IPS DF 6.9 (cell line): ENCODE measurements at places on chromosomes 7 and 10.

GRCh38 chr7:148021507-148022045 lies 569.0 kb upstream of the C7orf33 start:
- peaks cover 2% of the 10 kb centered on the region; the same call in 1 of the 2 replicates for H3K4me1 ChIP-seq
- no peaks in the 10 kb centered on the region for H3K36me3 ChIP-seq
- H3K27ac ChIP-seq, result no peak overlapping the region
- no peak for DNase-seq
- H3K4me3 ChIP-seq, result no peak overlapping the region

DNA sequence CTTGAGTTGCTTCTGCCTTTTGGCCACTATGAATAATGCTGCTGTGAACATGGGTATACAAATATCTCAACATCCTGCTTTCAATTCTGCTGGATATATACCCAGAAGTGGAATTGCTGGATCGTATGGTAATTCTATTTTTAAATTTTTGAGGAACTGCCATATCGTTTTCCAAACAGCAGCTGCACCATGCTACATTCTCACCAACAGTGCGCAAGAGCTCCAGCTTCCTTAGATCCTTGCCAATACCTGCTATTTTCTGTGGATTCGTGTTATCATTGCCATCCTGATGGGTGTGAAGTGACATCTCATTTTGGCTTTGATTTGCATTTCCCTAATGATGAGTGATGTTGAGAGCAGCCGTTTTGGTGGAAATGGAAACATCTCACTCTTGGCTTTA lies 26.7 kb downstream of the FRMD4A start:
- no peaks in the 10 kb centered on the region for H3K4me1 ChIP-seq
- DNase-seq, result no peak
- H3K4me3 ChIP-seq, result no peak overlapping the region
- H3K27ac ChIP-seq, result no peak overlapping the region

- no peak for DNase-seq
- no peak overlapping the region for H3K27ac ChIP-seq
- no peaks in the 10 kb centered on the region for H3K27me3 ChIP-seq
- no peaks in the 10 kb centered on the region for H3K36me3 ChIP-seq
- no peak overlapping the region for H3K4me3 ChIP-seq
Measured at GRCh38 chr7:122827763-122828162, 58.5 kb downstream of the CADPS2 start.

DNA sequence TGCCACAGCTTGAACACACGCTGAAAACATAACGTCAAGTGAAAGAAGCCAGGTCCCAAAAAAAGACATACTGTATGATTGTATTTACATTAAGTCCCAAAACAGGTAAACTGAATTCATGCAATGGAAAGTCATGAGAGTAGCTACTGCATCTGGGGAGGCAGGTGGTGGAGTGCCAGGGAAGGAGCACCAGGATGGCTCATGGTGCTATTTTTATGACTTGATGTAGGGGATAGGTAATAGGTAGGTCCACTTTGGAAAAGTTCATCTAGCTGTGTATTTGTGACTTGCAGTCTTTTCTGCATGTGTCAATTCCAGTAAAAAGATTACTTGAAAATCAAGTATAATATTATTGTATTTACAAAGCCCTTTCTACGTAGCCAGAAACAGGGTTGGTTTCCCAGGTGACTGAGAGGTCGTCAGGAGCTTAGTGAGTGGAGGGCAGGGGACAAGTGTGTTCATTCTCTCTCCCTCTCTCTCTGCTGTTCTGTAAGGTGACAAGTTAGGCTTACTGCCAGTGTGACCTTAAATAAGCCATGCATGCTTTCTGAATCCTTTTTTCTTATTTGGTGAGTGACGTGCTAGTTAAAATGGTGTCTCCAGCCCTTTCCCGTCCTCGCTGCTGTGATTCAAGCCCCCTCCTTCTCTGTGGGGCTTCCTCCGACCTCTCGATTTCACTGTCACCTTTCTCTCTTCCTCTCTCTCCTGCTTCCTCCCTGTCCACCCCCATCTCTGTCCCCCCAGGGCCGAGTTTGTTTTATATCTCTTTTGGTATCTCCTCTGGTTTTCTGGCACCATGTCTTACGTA lies 9.4 kb upstream of the PRKCQ start:
- no peaks in the 10 kb centered on the region; the same call in 1 of the 2 replicates for H3K36me3 ChIP-seq
- no peak overlapping the region for H3K27ac ChIP-seq
- no peaks in the 10 kb centered on the region for H3K27me3 ChIP-seq
- DNase-seq, result no peak

- H3K4me3 ChIP-seq, result no peak overlapping the region
- H3K4me1 ChIP-seq, result peaks cover 3% of the 10 kb centered on the region; the same call in 1 of the 2 replicates
- no peaks in the 10 kb centered on the region for H3K36me3 ChIP-seq
- no peak for DNase-seq
- no peaks in the 10 kb centered on the region for H3K27me3 ChIP-seq
- H3K27ac ChIP-seq, result no peak overlapping the region
Measured at GRCh38 chr7:2154121-2154520, 78.6 kb downstream of the MAD1L1 start.

DNA sequence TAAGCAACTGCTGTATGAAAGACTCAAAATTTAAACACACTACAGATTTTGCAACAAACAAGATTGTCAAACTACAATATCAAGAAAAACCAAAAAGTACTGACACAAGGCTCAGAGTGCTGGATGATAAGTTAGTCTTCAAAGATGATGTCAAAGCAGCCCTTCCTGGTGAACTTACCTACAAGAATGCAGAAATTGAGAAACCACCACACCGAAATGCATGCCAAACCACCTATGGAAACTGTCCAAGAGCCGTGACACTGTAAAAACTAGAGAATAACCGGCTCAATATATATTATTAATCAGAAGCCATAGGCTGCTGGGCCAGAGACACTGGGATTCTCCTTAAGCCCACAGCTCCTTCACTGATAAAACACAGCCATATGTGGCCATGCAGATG lies 25.3 kb downstream of the DENND11 start:
- H3K27me3 ChIP-seq, result no peaks in the 10 kb centered on the region
- H3K27ac ChIP-seq, result no peak overlapping the region
- H3K36me3 ChIP-seq, result no peaks in the 10 kb centered on the region
- peaks cover 2% of the 10 kb centered on the region; the same call in 1 of the 2 replicates for H3K4me1 ChIP-seq

DNA sequence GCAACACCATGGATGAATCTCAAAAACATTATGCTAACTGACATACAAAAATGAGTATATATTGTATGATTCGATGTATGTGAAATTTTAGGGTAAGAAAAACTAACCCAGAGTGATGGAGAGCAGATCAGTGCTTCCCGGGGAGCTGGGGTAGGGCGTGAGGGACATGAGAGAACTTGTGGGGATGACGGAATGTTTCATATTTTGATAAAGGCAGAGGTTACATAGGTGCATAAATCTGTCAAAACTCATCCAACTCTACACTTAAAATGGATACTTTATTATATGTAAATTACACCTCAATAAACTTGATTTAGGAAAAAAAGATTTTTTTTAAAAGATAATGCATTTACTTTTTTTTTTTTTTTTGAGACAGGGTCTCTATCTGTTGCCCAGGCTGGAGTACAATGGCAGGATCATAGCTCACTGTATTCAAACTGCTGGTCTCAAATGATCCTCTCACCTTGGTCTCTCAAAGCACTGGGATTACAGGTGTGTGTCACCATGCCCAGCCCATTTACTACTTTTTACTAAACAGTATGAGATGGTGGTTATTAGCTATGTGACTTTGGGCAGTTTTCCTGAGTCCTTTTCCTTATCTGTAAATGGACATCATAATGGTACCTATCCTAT lies 13.7 kb downstream of the RHEB start:
- H3K36me3 ChIP-seq, result no peaks in the 10 kb centered on the region
- no peak for DNase-seq
- peaks cover 8% of the 10 kb centered on the region; the same call in 1 of the 2 replicates for H3K4me1 ChIP-seq
- H3K27ac ChIP-seq, result no peak overlapping the region

- no peaks in the 10 kb centered on the region; the same call in 1 of the 2 replicates for H3K4me1 ChIP-seq
- H3K27me3 ChIP-seq, result no peaks in the 10 kb centered on the region
- DNase-seq, result no peak
- H3K4me3 ChIP-seq, result no peak overlapping the region
- no peaks in the 10 kb centered on the region; the same call in 1 of the 2 replicates for H3K36me3 ChIP-seq
Measured at GRCh38 chr7:1013581-1013980, 30.6 kb downstream of the CYP2W1 start.

DNA sequence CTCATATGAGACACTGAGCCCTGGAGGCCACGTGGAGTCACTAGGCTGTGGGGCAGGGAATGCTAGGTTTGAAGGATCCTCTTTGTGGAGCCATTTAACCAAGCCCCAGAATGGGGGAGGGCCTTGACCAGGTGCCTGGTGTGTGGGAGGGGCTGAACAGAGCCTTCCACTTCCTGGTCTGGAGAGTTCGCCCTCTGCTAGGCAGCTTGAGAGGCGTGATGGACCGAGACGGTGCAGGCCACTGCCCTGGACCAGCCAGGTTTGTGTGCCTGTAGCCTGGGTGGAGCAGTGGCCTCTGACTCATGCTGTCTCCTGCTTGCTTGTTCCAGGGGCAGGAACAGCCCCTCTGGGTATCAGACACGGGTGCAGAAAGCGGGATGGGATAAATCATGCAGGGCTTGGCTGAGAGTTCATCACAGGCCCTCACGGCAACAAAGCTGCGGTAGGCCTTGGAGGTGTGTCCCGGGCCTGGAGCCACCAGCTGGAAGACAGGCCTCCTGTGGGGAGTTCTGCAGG lies 27.4 kb downstream of the ADAMTS14 start:
- H3K27me3 ChIP-seq, result no peaks in the 10 kb centered on the region
- no peak overlapping the region for H3K4me3 ChIP-seq
- no peak overlapping the region for H3K27ac ChIP-seq
- H3K36me3 ChIP-seq, result no peaks in the 10 kb centered on the region

GRCh38 chr10:103660364-103661197 lies 167.1 kb downstream of the NEURL1 start:
- H3K27ac ChIP-seq, result no peak overlapping the region
- H3K4me1 ChIP-seq, result peaks cover 16% of the 10 kb centered on the region
- no peak overlapping the region for H3K4me3 ChIP-seq
- H3K27me3 ChIP-seq, result no peaks in the 10 kb centered on the region
- no peak for DNase-seq

GRCh38 chr7:156017431-156017830 lies 205.2 kb upstream of the SHH start:
- H3K4me3 ChIP-seq, result no peak overlapping the region
- H3K4me1 ChIP-seq, result no peaks in the 10 kb centered on the region
- no peaks in the 10 kb centered on the region for H3K36me3 ChIP-seq

GRCh38 chr7:74289018-74289658 lies at the start of gene CLIP2:
CLIP2 (plus strand) TSS chr7:74289407; CDS start chr7:74317547, 28,140 bp downstream.
- H3K4me3 ChIP-seq, result peak within 1 kb of the TSS; percentile 77
- H3K36me3 ChIP-seq, result no peaks in the 10 kb centered on the region
- DNase-seq, result no peak
- no peak within 1 kb of the TSS for H3K27ac ChIP-seq

DNA sequence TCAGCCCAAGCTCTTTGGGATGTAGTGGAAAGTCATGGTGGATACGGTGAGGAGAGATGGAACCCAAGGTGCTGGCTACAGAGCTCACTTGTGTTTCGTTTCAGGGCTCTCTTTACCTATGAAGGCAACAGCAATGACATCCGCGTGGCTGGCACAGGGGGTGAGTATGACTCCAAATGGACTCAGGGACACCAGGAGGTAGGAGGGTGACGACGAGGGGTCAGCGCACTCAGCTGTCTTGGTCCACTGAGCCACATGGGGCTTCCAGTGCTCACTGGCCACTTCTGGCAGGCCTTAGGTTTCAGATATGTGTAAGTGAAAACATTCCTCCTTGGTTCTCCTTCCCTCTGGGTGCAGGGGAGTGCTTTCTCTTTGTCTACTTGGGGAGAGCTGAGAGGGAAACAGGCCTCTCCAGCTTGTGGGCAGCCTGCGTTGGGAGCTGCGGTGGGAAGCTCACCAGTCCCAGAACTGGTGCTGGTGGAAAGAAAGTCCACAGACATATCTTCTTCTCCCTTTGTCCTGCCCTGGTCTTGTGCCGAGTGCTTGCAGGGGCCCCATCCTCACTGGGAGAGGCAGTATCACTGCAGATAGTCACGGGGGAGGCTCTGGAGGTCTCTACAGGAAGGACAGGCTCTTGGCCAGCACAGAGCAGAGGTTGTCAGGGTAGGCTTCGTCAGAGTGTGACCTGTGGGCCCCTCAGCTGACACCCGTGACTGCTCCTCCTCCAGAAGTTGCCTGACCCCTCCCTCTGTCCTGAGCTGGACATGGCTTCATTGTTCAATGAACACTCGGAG lies 5.8 kb downstream of the DBNL start:
- H3K4me1 ChIP-seq, result no peaks in the 10 kb centered on the region
- no peak overlapping the region for H3K4me3 ChIP-seq

GRCh38 chr10:87705339-87705738 lies 45.7 kb downstream of the PAPSS2 start:
- no peak overlapping the region for H3K27ac ChIP-seq
- no peak overlapping the region for H3K4me3 ChIP-seq
- no peaks in the 10 kb centered on the region for H3K27me3 ChIP-seq
- DNase-seq, result no peak
- no peaks in the 10 kb centered on the region for H3K4me1 ChIP-seq

DNA sequence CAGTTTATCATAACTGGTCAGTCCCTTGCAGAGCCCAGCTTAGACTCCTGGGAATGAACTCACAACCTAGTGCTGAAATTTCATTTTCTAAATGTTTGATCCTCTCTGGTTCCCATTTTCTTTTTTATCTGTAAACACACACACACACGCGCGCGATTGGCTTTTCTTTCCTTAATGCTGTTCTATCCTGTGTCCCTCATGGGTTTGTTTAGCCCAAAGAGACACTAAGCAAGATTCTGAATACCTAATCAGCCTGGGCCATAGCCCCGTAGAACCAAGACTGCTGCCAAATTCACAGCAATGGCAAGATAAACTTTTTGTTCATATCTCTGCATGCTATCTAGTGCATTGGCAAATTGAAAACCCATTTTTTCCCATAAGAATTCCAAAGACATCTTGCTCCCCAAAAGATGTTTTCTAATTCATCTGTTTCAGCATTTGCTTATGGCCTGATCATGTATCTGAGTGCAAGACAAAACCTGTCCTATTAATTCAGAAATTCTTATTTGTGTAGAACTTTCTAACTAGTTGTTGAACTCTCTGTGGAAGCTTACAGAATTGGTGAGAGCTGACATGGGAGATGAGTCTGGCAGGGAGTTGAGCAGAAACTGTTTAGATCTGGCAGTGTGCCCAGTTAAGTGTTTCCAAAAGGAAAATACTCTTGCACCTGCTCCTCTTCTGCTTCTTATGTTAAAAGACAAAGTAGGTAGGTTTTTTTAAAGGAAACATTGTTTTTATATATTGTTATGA lies 1.8 kb upstream of the IFIT1 start:
- no peaks in the 10 kb centered on the region for H3K36me3 ChIP-seq
- no peak overlapping the region for H3K27ac ChIP-seq
- DNase-seq, result no peak
- H3K4me1 ChIP-seq, result 0 out of 2 replicates have a peak, but pooled peaks cover 1% of the 10 kb centered on the region
- no peaks in the 10 kb centered on the region for H3K27me3 ChIP-seq

GRCh38 chr7:44607141-44608068 lies 978 bp downstream of the OGDH start:
- no peaks in the 10 kb centered on the region for H3K36me3 ChIP-seq
- H3K27ac ChIP-seq, result no peak overlapping the region
- peak overlapping the region; percentile 97 for H3K4me3 ChIP-seq
- 0 out of 2 replicates have a peak, but pooled peaks cover 2% of the 10 kb centered on the region for H3K4me1 ChIP-seq
